Left renal pelvis (tissue), 4 donors: ENCODE measurements at places on chromosomes 16 and 17.

GRCh38 chr16:72172105-72173034, at the start of gene PMFBP1:
Gene PMFBP1 (minus strand): TSS chr16:72172155. CDS start chr16:72171208, 947 bp downstream.
- no peak for DNase-seq

DNA sequence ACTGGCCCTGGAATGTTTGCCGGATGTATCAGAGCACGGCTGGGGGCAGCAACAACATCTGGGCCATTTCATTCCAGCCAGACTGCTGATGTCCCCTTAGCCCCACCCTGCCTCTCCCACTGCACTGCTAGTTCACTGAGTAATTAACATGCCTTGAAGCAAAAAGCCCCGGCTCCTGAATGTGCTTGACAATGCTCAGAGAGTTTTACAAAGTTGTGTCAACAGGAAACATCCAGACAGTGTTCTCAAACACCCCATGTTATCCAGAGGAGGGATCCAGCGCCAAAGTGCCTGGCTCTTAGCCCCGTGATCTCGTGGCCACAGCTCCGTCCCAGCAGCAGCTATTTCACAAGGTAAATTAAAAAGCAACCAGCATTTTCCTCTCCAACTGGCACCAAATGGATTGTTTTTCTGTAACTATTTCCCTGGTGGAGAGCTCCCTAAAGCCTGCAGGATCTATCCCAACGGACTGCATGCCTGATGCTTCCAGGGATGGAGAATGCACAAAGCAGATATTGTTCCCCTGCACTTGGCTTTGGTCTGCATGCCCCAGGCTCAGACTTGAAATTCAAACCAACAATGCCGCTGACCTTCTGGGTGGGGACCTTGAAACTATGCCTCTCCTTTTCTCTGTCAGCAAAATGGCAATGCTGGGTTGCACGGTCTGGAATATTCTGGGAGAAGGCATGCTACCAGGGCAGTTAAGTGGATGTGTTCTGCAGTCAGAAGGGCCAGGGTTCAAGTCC, 115.6 kb upstream of the CDH5 start:
- DNase-seq = no peak

- DNase-seq = no peak
Observed at GRCh38 chr17:75240394-75241142, 20.8 kb downstream of the GGA3 start.

GRCh38 chr17:29178750-29179231, 1.4 kb downstream of the MYO18A start:
- no peak for DNase-seq

- no peak for DNase-seq
Observed at GRCh38 chr17:76695059-76695831, 15.5 kb downstream of the MXRA7 start.

DNA sequence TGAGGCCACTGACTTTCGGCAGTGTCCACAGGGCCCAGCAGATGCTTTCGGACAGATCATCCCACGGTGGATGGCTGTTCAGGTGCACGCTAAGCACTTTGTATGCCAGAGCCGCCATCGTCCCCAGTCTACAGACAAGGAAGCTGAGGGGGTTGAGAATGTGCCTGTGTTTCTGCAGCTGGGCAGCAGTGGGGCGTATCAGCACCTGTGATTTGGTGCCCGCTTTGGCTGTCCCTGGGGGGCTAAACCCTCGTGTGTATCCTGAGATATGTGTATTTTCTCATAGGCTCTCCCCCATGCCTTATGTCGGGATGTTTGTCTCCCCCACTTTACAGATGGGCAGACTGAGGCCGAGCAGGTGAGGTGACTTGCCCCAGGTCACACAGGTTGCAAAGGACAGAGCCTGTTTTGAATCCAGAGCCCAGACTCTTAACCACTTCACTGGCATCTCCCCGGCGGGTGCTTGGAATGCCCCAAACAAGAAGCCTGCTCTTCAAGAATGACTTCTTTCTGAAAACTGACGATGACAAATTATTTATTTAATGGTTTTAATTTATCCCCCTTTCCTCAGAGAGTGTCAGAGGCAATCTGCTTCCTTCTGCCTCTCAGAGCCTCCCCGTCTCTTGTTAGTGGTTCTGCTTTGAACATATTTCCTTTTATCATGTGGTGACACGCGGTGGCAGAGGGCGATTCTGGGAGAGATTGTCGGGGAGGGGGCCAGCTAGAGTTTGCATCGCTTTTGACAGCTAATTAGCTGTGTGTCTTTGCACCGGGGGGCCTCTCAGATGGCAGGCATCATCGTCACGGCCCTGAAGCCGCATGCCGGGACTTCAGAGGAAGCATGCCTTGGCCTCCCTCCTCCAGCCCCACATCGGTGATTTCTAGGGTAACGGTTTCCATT, 149.6 kb upstream of the CIBAR2 start:
- no peak for DNase-seq

- DNase-seq = no peak
Observed at GRCh38 chr16:71367241-71367976, 8.9 kb downstream of the CALB2 start.

DNA sequence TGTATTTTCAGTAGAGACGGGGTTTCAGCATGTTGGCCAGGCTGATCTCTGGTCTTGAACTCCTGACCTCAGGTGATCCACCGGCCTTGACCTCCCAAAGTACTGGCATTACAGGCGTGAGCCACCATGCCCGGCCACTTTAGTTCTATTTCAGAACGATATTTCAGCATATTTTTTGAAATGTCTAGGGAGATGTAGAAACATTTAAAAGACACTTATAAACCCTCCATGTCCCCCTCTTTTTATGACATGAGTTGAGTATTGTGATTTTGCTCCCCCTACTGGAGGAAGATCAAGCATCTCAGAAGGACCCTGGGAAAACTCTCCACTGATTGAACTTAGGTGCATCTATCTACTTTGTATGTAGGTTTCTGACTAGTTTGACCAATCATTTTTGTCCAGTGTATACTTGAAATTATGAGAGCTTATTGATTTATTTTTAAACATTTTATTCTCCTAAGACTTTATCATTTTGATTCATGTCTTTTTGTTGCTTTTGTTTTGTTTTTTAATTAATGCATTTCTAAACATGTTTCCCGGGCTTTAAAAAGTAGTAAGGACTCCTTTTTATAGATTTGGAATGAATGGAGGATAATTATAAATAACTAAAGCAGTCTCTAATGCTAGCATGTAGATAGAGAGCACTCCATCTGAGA, 105.1 kb downstream of the CHD9 start:
- DNase-seq = peak; percentile 36

GRCh38 chr17:17768424-17769088, 68.2 kb downstream of the SREBF1 start:
- no peak for DNase-seq

DNA sequence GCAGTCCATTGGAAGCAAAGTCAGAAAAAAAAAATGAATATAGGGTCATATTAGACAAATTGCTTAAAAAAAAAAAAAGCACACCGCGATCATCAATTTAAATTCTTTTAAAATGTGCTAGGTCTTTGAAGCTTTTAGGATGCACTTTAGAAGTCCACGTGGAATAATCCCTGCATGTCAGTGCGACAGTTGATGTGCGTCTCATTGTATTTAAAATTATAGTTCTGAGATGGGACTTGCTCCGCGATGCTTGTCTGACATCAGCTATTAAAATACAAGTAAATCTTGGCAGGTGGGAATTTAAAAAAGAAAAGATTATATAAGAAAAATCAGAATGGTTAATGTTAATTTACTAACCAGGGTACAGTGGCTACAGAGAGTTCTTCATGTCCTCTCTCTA, 105.2 kb downstream of the RBFOX1 start:
- no peak for DNase-seq
